ENCODE measurements at places on chromosomes 5 and 9.

DNA sequence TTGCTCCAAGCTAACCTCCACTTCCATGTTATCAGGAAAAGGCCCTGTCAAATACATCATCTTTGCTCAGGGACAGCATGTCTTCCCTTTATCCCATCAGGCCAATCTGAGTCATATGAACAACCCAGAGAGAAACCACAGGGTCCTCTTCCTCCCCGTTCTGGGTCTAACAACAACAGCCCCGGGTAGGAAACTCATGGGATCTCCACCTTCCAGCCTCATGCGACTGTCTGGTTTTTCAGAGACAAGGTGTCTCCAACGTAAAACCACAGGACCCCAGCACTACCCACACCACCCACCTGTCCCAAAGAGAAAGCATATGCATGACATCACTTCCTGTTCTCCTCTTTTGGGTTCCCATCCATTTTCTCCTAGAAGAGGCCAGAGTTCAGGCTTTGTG lies 217.9 kb downstream of the ENC1 start:
- no peak for DNase-seq

DNA sequence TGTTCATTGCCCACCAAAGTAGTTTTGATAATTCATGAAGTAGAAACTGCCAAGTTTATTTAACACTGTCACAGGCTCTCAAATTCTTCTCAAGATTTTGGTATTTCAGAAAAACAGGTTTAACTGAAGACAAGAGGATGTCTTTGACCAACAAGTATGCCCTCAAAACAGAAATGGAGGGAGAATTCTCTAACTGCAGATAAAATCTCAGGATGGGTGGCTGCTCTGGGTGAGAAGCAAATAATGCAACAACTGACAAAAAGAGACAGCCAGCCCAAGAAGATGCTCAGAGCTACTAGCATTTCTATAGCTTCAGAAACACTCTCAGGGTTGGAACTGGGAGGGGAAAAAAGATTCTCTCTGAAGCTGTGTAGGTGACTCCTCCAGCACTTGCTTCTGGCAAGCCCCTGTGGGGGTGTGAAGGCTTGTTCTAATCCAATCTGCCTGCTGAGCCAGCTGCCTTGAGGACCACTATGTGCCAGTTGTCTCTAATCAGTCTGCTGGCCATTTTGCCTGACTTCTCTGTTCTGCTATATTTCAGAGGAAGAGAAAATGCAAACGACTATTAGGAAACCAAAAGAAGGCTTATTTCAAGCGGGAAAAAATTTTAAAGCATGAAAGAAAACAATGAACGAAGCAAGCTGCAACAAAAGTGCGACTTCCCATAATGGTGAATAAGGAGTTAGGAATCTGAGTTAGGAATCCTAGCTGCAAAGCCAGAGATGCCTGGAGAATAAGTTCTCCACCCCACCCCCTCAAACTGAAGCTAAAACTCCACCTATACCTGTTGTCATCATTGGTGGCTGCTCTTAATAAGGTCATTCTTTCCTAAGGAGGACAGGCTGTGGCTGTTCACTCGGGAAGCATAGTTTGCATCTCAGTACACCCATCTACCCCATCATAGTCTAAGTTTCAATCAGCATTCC lies 147.5 kb downstream of the GNAQ start:
- no peak for DNase-seq

DNA sequence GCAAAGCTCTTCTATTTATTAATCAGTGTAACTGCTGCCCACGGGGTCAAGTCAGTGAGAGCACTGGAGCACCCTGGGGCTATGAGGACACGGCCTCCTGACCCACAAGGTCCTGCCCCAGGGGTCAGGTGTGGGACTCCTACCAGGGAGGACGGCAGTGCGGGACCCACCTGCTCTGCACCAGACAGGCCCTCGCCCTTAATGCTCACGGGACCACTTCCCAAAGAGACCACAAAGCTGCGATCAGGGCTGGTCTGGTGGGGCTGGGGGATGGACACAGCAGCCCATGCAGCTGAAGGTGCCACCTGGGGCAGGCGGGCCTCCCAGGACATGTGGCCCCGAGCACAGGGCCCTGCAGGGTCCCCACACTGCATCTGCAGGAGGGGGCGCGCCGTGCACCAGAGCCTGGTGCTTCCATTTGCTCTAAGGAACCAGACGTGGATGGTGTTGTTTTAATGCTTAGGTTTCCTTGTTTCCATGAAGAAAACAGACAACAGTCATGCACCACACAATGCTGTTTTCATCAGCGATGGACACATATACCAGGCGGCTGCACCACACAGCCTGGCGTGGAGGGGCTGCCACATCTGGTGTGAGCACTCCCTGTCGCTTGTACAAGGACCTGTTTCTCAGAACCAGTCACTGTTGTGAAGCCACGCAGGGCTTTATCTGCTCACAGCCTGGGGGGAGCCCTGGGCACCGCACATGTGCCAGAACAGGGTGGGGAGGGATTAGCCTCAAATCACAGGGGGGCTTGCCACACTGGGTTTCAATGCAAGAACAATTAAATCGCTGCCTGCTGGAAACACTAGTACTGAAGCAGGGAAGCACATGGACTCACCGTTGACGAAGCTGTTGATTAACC lies 22.6 kb downstream of the CLPTM1L start:
- DNase-seq, result no peak

DNA sequence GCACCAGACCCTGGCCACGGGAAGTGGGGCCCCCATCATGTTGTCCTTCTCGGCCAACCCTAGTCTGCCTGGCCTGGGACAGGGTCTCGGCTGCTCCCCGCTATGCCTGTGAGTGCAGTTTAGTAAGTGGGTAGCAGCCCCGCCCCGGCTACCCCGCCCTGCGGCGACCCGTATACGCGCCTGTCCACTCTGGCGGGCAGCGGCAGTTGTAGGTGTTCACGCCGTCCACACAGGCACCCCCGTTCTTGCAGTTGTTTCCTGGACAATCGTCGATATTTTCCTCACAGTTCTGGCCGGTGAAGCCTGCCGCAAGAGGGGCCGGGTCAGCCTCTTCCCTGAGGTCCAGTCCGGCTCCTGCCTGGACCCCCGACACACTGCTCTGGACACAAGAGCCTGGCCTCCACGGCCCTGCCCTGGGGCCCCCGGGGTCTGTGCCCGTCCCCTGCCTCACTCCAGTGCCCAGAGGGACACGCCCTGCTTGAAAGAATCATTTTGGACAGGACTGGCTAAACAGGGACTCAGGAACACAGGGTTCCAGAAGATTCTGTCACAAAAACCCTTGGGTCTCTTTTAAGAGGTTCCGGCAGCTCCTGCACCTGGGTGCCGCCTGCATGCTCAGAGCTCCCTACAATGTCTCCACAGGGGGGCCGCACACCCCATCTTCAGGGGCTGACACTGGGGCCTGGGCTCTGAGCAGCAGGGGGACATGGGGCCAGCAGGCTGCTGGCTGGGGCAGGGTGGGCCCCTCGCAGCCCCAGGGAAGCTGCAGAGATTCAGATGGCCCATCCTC lies 26.4 kb downstream of the NOTCH1 start:
- no peak for DNase-seq

DNA sequence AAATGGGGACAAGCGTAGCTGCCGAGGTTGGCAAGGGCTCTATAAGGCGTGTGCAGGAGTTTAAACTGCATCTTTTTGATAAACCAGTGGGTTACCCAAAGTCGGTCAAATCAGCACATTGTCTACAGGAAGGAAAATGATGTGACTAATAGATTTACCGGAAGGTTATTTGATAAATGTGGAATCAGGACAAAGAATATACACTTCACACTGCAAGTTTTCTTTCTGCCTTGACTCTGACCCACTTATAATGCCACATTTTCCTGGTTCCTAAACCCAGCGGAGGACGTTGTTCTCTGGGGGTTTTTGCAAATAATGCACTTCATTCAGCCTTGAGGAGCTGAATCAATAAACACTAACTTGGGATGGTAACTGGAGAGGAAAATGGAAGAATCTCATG lies 76.8 kb downstream of the TTLL11 start:
- peak; percentile 5 for DNase-seq

- DNase-seq, result no peak
Observed at GRCh38 chr5:180598797-180599589, 7.7 kb upstream of the SCGB3A1 start.

DNA sequence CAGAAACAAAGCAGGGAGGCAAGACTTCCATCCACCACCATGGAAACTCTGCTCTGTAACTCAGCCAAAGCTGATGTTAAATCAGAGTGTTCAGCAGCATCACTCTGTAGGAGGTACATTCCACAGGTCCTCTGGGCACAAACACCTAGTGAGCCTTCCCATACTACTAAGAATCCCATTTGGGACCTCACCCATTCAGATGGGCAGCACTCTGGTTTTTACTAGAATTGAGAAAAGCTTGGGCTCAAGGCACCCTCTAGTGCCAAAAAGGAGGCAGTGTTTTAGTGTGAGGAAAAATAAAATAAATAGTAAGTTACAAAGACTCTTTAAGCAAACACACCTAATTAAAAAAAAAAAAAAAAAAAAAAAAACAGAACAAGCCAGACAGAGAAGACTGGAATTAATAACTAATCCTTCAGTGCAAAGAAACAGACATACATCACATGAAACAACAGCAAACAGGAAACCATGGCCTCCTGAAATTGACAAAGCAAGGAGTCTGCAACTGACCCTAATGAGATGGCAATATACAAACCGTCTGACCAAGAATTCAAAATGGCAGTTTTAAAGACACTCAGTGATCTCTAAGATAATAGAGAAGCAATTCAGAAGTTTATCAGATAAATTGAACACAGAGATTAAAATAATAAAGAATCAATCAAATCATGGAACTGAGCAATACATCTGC lies 159.5 kb downstream of the GNA14 start:
- DNase-seq, result no peak

GRCh38 chr5:127867022-127867783 lies 164.0 kb downstream of the CCDC192 start:
- no peak for DNase-seq

GRCh38 chr9:124808246-124808956 lies 31.5 kb downstream of the OLFML2A start:
- DNase-seq, result no peak

- DNase-seq, result peak; percentile 86
Observed at GRCh38 chr5:43042626-43043399, 2.7 kb upstream of the ANXA2R start.

GRCh38 chr9:134509817-134510216 lies 131.8 kb upstream of the COL5A1 start:
- no peak for DNase-seq

GRCh38 chr9:79623799-79624721 lies 52.3 kb downstream of the TLE4 start:
- no peak for DNase-seq

DNA sequence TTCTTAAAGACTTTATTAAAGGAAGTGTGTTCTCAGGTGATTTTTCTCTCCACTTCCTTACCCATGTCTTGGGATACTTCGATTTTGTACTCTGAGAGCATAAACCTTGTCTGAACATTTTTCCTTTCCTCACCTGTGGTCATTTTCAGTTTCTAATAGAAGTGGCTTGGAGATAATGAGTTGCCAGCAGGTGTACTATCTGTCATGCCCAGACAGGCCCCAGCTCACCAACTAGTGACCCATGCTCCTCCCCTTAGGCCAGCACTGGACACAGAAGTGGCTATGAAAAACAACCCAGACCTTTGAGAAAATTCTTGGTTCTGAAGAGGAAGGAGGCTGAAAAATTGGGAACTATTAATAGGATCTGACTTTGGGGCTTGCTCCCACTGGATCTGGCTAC lies 49.2 kb upstream of the SMIM32 start:
- DNase-seq, result no peak

DNA sequence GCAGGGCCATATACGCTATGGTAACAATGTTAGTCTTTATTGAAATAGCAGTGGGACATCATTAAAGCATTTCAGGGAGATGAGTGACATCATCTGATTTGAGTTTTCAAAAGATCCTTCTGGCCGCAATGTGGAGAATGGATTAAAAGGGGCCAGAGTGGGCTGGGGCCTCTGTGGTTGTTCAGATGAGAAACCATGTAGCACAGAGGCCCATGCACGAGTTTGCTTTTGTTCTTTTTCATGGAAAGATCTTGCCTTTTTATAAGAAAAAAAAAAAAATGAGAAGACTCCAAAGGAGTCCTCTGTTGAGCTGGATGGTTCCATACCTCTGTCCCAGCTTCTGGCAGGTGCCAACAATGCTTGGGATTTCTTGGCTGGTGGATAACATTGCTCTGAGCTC lies 173.5 kb upstream of the SPRY4 start:
- no peak for DNase-seq

DNA sequence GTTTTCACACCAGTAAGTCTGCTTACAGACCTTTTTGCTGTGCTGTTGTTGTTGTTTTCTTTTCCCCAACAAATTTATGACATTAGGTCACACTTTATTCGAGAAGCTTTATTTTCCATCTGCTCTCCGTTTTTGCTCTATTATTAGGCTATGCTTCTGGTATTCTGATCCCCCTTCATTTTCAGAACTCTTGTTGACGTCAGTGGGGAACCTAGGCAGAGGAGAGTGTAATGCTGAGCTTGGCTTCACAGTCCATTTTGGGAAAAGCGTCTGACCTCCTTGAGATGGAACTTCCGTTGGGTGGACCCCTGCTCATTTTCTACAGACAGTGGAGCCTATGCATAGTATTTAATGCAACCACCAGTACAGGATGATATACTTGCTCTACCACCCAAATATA lies 387.9 kb upstream of the MEF2C start:
- DNase-seq, result no peak

DNA sequence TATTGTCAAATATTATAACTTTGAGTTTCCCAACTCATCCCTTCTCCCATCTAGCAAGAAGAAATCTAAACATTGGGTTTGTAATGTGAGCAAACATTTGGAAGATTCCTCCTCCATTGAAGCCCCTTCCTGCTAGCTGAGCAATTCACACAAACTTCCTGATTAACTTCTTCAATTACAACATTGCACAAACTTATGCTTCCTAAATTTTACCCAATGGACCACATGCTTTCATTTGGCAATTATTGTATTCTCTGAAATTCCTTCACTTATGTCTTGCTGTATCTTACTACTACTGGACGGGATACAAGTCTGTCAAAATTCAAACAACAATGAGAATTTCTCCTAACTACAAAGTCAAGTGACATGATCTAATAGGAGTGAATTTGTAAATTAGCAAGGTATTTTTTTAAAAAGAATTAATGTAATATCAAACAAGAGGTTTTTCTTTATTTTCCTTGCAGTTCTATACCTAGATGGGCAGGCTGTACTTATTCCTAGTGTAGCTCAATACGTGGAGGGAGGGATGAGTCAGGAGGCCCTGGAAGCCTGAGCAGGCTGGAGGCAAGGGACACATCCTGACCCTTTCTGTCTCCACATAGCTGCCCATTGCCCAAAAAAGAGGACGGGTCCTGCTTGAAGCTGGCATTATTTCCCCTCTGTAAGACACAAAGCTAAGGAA lies 11.8 kb upstream of the IFNW1 start:
- no peak for DNase-seq

GRCh38 chr9:115144706-115145105 lies 26.7 kb upstream of the TNC start:
- no peak for DNase-seq

Measured in NCI-H1694 (cell line).